ENCODE measurements at places on chromosomes 3 and 15.

DNA sequence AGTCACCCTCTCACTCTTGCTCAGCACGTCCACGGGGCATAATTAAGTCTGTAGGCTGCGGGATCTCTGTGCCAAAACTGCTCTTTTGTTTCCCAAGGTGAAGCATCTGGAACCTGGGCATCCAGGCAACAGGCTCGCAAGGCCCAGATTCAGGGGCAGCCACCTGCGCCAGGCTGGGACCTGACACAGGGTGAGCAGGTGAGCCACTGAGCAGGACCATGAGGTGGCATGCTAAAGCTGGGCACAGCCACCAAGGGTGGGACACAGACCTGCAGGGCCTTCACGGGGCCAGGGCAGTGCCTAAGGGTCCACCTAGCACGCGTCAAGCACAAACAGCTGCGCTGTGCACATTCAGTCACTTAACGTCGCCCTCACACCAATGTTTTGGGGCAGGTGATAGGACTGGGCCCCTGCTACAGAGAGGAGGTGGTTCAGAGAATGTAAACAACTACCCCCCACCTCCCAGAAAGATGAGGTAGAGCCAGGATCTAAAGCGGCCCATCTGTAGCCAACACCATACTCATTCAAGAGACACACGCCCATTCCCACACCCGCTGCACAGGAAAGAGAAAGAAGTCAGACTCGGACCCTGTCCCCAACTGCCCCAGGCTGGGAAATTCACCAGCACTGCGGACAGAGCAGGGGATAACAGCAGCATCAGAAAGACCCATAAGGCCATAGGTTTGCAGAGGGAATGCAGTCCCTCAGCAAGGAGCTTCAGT, 16.3 kb downstream of the XXYLT1 start:
- no peak overlapping the region for H3K4me3 ChIP-seq
- no peaks in the 10 kb centered on the region for H3K36me3 ChIP-seq
- no peak overlapping the region for H3K27ac ChIP-seq
- DNase-seq = no peak
- no peaks in the 10 kb centered on the region for H3K27me3 ChIP-seq

GRCh38 chr3:31462050-31462569, 70.6 kb upstream of the STT3B start:
- no peak for DNase-seq
- no peaks in the 10 kb centered on the region for H3K36me3 ChIP-seq
- no peaks in the 10 kb centered on the region for H3K27me3 ChIP-seq
- H3K4me3 ChIP-seq = no peak overlapping the region
- H3K4me1 ChIP-seq = no peaks in the 10 kb centered on the region

DNA sequence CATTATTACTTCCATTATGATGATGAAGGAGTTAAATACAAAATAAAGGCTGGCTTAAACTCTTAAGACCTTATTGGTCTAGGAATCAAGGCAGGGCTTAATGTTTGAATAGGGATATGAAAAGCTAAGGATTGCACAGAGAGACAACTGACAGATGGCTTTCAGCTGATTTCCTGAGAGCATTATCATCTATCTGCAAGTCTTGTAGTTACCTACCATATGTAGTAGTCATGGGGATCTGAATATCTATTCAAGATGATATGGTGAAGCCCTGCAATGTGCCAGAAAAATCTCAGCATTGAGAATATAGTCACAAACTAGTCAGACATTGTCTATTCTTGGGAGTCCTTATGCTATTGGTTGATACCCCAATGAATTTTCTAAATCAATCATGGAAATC, 47.5 kb upstream of the CHMP2B start:
- H3K4me1 ChIP-seq = no peaks in the 10 kb centered on the region
- H3K27me3 ChIP-seq = no peaks in the 10 kb centered on the region
- no peak for DNase-seq
- H3K4me3 ChIP-seq = no peak overlapping the region
- no peak overlapping the region for H3K27ac ChIP-seq

DNA sequence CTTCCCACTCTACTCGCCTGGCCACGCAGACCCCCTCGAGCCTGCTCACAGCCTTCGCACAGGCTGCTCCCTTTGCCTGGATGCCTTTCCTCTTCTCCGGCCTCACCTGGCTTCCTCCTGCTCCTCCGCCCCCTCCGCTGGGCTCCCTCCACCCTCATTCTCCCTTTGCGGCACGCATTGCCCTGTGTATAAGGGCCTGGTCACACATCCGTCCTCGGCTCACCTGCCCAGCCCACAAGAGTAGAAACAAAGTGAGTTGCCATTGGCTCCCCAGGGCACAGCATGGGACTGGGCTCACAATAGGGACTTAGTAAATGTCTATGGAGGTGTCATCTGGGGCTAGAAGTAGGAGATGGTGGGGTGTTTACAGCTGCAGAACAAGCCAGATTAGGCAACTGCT, 4.2 kb downstream of the PLXND1 start:
- peaks cover 28% of the 10 kb centered on the region for H3K4me1 ChIP-seq
- H3K27me3 ChIP-seq = peaks cover 9% of the 10 kb centered on the region
- no peak for DNase-seq
- no peak overlapping the region for H3K27ac ChIP-seq
- no peaks in the 10 kb centered on the region for H3K36me3 ChIP-seq
